ENCODE measurements at places on chromosomes 7 and 10.

DNA sequence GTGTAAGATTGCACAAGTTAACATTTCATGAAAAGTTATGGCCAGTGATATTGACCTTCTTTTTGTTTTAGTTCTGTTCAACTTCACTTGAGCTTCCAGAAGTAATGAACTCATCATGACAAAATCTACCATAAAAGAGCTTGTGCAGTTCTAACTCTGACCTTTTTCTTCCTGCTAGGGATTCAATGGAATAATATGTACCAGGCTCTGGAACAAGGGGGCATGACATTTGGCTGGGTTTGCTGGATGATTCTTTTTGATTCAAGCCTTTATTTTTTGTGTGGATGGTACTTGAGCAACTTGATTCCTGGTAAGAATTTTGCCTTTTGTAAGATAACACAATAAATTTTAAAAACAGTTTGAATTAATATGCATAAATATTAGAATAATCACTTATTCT, 205.0 kb downstream of the ABCA13 start:
- DNase-seq, result no peak

DNA sequence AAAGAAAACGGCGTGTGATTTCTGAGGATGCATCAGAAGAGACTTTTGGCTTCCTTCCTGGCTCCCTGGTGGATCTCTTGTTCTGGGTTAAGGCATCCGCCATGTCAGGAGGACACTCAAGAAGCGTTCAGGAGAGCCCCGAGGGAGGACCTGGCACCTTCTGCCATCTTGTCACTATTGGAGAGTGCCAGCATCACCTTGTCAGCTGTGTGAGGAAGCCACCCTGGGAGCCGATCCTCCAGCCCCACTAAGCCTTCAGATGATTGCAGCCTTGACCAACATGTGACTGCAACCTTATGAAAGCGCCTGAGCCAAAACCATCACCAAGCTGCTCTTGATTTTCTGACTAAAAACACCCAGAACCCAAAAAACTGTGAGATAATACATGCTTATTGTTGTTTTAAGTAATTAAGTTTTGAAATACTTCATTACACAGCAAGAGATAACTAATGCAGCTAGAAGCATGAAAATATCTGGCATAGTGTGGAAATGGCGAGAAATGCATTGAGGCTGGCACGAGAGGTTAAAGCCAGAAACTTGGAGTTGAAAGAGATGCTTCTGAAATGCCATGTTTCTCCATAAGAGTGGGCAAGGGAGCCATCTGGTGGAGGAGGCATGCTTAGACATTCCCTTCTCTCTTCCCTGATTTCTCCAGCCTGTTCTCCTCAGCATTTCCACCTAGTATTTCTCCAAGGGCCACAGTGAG, 5.4 kb upstream of the ZFYVE27 start:
- peak; percentile 13 for DNase-seq

GRCh38 chr10:82778908-82779307, 903.9 kb downstream of the NRG3 start:
- no peak for DNase-seq

- peak; percentile 7 for DNase-seq
Observed at GRCh38 chr7:149625340-149625946, 127.8 kb upstream of the ZNF746 start.

DNA sequence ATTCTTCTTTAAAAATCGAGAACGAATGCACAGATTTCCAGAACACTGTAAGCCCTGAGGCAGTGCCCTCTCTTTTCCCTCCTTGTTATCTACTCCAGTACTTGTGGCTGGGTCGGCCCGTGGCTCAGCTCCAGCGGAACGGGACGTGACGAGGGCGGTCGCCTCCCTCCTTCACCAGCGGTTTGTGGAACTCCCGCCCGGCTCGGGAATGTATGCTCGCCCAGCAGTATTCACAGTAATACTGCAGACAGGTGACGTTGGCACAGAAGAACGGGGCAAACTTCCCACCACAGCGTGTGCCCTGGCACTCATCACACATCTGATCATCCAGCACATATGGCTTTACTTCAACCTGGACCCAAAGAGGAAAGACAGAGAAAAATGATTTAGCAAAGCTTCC, 128.5 kb downstream of the BTAF1 start:
- no peak for DNase-seq

GRCh38 chr10:110959379-110960332, 40.3 kb downstream of the SHOC2 start:
- no peak for DNase-seq

DNA sequence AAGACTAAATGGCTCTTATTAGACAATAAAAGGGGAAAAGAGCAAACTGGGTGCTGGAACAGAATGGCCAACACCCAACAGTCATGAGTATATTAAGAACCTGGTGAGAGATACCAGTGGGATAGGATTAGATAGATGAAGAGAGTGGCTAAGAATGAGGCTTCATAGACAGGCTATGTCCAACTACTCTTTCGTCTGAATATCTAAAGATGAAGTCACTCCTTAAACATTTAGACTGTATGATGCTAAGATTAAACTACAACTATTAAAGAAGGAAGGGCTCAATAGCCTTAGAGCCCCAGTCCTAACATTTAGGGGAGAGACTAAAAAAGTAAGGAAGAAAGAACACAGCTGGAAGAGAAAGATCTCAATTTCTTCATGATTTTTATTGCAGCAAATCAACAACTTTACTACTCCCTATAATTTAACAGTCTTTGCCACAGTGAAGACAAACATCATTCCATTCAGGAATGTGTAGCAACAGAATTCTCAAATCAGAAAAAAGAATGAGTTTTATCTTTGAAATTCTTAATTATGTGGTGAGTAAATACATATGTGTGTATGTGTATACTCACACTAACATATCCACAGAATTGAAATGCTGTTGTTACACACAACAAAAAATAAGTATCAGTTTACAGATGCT, 45.6 kb downstream of the CACNA2D1 start:
- DNase-seq, result no peak

- no peak for DNase-seq
Observed at GRCh38 chr7:158324397-158325360, 262.9 kb downstream of the PTPRN2 start.

GRCh38 chr10:111360260-111360925, 283.6 kb downstream of the ADRA2A start:
- no peak for DNase-seq

- no peak for DNase-seq
Observed at GRCh38 chr7:17339139-17339538, 40.7 kb downstream of the AHR start.

DNA sequence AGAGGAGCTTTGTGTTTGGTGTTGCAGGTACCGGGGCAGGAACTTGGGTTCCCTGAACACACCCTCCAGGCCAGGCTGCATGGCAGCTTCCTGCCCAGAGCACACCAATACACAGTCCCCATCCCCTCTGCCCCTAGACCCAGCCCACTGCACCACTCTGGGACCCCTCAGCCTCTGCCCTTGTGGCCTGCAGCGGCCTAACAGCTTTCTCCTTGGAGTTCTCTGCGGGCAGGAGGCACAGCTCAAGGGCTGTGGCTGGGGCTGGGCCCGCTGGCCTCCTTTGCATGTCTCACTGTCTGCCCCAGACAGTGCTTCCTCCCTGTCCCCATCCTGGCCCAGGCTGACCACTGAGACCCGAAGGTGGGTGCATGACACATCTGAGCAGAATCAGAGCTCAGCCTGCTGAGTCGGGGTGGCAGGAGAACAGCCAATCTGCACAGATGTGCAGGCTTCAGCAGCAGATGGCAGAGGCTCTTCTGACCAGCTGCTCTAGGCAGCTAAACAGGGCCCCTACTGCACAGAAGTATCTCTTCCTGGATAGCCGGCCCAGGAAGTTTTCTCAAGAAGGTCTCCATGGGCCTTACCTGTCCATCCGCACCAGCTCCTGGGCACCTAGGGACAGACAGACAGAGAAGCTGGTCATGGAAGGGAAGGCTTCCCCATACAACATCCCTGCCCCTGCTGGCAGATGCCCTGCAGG, 20.8 kb downstream of the VSIR start:
- no peak for DNase-seq

DNA sequence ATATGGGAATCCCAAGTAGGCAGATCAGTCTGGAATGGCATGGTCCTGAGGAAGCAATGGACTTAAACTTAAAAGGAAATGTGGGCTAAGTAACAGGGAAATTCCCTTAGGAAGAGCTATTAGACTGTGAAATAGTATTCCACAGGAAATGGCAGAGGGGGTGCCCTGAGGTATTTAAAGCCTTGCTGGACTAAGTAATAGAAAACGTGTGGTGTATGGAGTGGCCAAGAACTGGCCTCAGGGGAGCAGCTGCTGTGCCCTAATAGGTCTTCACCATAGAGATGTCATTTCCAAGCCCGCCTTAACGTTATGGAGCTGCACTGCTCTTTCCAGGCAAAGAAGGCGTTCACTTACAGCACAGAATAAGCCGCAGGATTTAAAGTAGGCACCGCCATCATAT, 365.2 kb upstream of the ZMIZ1 start:
- DNase-seq, result no peak

GRCh38 chr10:72809006-72809405, 84.5 kb upstream of the OIT3 start:
- DNase-seq, result no peak

GRCh38 chr7:39187130-39187529, 209.4 kb downstream of the POU6F2 start:
- no peak for DNase-seq

DNA sequence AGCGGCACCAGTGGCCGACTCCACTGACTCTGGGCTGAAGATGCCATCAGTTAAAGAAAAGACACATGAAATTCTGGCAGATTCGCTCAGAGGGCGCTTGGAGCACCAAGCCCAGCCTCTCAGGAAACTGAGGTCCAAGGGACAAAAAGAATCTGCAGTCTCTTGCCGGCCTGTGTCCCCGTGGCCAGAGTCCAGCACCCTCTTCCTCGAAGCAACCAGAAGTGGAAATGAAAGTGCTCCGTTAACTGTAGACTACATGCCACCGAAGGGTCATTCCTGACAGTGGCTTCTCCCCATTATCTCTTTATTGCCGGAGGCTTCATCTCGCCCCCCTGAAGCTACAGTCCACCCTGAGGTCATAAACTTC, 1.0 kb upstream of the CHST15 start:
- DNase-seq, result no peak

DNA sequence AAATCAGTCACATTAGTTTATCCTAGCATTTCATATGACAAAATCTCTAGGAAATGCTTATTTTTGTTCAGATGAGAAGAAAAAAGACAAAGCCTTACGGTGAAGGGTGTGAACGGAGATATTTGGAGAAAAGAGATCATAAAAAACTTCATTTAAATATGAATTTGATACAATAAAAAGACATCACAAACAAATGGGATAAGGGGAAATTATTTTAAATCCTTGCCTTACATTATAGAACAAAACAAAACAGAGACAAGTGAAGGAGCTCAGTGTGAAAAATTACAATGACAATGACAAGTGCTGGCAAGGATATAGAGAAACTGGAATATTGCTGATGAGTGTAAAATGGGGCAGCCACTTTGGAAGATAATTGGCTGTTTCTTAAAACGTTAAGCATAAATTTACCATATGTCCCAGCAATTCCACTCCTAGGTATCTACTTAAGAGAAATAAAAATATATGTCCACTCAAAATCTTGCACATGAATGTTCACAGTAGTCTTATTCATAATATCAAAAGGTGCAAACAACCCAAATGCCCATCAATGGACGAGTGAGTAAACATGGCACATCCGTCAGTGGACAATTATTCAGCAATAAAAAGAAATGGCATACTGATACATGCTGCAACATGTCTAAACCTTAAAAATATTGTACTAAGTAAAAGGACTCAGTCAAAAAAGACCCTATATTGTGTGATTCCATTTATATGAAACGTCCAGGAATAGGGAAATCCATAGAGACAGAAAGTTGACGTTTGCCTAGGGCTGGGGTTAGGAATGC, 66.1 kb upstream of the RAPGEF5 start:
- DNase-seq, result no peak

DNA sequence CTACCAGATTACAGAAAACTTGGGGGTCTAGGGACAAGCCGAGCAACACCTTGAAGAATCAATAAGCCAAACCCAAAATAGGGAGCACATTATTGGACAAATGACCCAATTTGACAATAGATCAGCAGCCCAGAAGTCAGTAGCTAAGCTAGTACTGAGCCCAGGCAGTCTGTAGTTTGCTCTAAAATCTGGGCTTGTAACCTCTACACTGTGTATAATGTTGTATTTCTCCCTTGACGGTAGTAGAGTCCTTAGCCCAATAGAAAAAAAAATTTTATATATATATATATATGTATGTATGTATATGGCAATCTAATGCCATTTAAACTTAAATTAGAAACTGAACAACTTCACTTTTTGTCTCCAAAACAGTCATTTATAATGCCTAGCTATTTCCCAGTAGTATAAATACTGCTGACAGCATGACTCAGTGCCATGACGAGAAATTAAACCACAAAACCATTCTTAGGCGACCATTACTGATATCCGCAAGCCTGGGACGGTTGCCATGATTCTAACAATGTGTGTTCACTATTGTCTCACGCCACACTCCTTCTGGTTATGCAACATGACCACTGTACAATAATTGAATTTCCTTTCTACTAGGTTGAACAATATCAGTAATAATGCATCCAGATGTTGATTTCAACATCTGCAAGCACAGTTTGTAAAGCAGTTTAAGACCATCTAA, 110.5 kb downstream of the IPMK start:
- DNase-seq, result no peak

DNA sequence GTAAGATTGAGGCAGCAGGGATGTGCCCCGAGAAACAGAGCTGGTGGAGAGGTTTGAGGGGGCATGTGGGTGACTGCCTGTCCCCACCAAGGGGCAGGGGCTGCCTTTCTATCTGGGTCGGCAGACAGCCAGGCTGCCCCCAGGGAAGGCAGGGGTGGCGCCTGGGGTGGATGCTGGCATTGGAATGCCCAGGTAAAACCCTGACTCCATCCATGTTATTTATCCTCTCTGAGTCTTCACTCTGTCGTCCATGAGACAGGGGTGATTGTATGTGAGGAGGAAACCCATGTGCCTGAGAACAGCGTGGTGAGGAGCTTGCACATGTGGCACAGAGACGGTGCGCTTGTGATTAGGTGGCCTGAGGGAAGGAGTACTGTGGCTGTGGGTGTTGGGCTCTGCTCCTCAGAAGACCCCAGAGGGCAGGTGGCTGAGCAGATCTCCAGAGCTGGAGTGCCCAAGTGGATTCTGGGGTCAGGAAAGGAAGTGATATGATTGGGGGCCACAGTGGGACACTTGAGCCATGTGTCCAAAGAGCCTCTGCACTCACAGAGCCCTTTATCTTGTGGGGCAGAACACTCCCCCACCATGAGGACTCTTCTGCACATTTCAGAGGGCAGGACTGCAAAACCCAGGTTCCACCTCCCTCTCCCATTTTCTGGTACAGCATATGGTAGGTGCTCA, 100.4 kb upstream of the RET start:
- DNase-seq, result no peak

Measured in anterior cingulate cortex (tissue), 58 donors.